Non-pigmented ciliary epithelial cell (primary cell): ENCODE measurements at places on chromosomes 2 and 18.

GRCh38 chr2:36981911-36982310 lies 15.6 kb upstream of the STRN start:
- DNase-seq: no peak

- no peak for DNase-seq
Measured at GRCh38 chr18:37253394-37254235, 312.0 kb downstream of the CELF4 start.

GRCh38 chr2:194495046-194495445 lies 1162.0 kb upstream of the SLC39A10 start:
- DNase-seq: no peak

GRCh38 chr2:45299361-45299760 lies 290.1 kb upstream of the SIX2 start:
- no peak for DNase-seq

DNA sequence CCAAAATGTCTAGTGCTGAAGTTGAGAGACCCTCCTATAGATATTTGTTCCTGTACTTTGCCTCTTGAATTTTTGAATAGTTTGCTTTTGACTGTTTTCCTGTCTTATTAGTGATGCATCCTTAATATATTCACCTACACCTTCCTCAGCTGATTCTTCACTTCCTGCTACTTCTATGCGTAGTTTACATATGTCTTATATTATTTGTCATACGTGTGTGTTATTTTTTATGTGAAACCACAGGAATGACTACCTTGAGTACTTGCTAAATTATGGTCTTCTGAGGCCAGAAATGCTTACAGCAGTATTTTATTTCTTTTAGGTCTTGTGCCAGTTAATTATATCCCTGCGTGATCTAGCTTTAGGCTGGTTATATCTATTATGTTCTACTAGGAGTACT lies 9.9 kb downstream of the UBE2E3 start:
- DNase-seq: no peak

DNA sequence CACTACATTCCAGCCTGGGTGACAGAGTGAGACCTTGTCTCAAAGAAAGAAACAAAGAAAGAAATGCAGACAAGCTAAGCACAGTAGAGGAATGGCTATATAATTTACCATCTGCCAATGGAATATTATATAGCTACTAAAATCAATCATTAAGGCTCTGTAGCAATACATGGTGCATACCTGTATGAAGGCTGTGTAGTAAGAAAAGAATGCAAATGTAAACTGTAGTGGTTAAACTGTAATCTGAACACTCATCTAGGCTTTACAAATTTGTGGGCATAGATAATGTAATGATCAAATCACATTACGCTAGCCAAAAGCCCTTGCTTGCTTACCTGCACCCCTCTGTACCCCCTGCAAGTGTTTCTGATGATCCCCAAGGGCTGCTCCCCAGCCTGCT lies 230.9 kb downstream of the LTBP1 start:
- no peak for DNase-seq

- DNase-seq: no peak
Measured at GRCh38 chr2:216951171-216951570, 91.3 kb upstream of the TNP1 start.

DNA sequence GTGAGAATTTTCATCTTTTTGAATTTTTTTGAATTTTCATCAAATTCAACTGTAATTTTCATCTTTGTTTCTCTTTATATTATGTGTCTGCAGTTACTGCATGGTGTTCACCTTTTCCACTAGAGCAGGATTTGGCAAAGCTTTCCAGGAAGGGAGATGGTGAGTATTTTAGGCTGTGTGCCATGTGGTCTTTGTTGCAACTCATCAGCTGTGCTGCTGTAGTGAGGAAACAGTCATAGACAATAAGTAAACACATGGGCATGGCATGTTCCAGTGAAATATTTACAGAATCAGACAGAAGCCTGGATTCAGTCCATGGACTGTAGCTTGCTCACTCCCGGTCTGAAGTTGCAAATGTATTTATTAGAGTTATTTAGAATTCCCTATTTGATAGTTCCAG lies 120.4 kb downstream of the DCDC2C start:
- no peak for DNase-seq

GRCh38 chr18:22346401-22346952 lies 71.2 kb downstream of the CTAGE1 start:
- DNase-seq: peak; percentile 61

DNA sequence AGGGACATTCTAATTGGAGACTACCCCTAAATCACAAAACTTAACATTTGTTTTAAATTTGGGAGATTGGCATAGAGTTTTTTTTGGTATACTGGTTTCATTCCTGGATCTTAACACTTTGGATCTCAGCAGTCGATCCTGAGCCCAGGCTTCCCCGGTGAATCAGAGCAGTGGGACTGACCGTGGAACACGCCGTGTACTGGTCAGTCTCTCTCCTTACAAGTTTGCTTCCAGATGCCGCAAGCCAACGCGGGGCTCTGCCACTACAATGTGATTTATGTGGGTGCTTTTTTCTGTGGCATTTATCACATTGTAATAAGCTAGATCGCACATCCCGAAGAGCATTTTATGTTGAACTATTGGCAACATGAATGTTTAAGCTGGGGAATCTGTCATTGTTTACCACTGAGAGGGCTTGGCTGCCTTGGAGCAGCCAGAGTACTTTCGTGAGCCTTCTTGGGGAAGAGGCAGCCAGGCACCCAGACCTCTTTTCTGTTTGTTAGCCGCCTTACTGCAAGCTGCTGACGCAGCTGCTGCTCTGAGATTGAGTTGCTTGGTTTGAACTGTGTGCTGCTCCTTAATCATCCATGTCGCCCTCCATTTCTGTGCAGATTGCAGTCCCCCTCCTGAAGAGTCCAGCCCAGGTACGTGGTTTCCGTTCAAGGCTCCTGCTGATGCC lies 49.3 kb downstream of the COA5 start:
- DNase-seq: no peak

GRCh38 chr2:152432765-152433164 lies 97.8 kb downstream of the FMNL2 start:
- DNase-seq: no peak

DNA sequence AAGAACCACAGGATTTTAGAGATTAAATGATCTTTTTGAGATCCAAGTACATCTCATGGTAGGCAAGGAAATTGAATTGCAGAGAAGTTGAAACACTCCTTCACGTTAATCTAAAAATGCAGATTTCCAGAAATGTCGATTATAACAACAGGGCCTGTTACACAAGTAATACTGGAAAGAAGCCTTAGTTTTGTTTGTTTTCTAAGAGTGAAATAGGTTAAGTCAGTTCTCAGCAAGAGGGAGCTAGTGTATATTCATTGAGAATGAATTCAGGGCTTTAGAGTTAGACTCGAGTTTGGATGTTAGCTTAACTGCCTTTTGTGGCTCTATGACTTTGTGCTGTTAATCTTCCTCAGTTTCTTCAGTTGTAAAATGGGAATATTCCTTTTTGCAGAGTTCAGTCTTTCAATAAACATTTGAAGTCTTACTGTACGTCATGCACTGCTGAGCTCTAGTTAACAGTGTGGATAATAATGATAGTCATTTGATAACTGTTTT lies 926 bp downstream of the NDUFV2 start:
- no peak for DNase-seq

DNA sequence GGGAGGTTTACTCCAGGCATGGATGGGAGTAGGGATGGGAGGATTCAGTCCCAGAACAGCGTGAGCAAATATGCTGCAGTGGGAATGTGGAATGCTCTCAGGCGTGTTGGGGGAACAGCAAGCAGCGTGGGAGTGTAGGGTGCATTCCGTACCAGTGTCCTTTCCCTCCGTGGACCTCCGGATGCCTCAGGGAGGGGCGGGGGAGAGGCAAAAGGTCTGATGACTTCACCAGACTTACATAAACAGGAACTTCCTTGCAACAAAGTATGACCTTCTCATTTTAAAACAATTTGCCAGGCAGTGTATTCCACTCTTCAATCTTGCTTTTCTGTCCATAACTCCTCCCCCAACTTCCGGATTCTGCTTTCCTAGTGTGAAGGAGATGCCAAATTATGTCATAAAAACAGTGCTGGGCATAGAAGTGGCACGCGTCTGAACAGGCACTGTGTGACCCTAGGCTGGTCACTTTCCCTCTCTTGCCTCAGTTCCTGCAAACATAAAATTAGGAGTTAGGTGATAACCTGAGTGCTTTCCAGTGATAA lies 36.9 kb downstream of the RPL37A start:
- peak; percentile 95 for DNase-seq

GRCh38 chr2:102315921-102316320 lies 4.6 kb downstream of the IL1RL1 start:
- no peak for DNase-seq

DNA sequence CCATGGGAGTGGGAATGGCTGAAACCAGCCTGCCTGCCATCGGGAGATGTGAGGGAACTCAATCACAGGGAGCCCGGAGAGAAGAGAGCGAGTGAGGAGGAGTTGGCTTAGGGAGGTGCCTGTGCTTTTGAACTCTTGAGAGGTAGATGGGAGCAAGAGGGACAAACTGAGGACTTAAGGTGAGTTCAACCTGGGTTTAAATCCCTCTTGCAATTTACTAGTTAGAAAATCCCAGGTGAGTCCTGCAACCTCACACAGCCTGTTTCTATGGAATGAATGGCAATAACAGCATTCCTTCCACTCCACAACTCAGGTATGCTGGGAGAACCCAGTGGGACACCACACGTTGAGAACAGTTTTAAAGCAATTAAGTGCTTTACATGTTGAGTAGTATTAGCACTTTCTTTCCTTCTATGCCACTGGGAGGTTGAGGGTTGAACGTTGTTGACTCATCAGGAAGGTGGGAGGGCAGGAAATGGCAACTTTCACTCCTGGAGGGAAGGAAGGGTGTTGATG lies 57.3 kb downstream of the VIT start:
- no peak for DNase-seq

GRCh38 chr18:54147439-54147838 lies 77.0 kb downstream of the MBD2 start:
- no peak for DNase-seq

GRCh38 chr18:2994603-2995432 lies 18.1 kb downstream of the LPIN2 start:
- DNase-seq: no peak

DNA sequence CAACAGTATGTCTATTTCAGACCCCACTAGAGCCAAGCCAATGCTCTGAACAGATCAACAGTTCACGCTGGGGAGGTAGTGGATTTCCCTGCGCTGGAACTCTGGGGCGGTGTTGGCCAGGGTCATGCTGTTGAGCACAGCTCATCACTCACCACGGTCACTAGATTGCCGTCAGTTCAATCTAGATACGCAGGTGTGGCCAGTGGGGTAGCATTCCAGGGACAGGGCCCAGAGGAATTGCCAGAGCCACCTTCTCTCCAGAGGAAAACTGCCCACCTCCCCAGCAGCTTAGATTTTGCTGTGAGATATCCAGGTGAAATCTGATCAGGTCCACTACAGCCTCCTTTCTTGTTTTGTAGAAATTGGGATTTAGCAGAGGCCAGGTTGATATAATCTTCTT lies 101.8 kb downstream of the SOX11 start:
- no peak for DNase-seq

DNA sequence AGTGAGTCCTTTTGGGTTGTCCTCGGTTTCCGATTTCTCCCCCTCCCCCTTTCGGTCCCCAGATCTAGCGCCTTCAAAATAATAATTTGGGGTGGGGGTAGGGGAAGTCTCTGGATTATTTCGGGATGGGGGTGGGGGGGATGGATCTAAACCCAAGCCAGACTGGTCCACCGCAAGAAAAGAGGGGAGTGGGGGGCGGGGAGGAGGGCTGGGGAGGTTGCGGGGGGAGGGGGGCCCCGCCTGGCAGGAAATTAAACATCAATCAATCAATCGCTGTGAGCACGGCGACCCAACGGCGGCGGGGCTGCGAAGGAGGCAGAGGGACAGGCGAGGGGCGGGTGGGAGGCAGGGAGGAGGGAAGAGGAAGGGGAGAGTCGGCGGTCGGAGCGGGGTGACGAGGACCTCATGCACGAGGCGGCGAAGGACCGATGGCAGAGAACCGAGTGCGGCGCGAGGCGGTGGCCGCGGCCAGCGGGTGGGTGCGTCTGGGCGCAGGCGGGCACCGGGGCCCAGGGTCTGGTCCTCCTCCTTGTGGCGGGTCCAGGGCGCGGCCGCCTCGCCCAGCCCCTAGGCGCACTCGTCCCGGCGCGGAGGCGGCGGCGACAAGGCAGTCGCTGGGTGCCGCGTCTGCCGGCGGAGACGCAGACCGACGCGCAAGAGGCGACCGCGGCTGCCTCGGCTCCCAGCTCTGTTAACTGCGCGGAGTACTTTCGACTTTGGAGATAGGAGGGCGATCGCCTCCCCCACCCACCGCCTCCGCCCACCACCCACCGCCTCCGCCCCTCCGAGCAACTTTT lies 468 bp upstream of the SATB2 start:
- no peak for DNase-seq

- DNase-seq: no peak
Measured at GRCh38 chr18:21453511-21453901, 147.0 kb downstream of the ESCO1 start.

GRCh38 chr18:46411867-46412690 lies 244.9 kb downstream of the LOXHD1 start:
- no peak for DNase-seq

DNA sequence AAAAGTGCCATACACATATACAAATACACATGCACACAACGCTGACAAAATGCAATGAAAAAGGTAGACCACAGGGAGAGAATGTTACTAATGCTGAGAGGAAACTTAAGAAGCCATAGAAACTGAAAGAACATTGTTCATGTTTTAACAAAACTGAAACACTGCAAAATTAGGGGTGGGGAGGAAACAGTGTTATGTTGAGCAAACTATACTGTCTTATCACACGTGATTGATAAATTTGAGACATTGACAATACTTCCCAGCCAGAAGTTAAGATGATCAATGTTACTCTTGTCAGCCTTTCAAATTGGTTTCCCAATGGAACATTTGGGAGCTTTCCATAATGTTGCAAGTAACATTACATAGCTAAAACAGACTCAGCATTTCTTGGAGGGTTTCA lies 165.5 kb downstream of the L3MBTL4 start:
- DNase-seq: no peak

GRCh38 chr2:140747090-140747489 lies 1383.7 kb downstream of the LRP1B start:
- no peak for DNase-seq

DNA sequence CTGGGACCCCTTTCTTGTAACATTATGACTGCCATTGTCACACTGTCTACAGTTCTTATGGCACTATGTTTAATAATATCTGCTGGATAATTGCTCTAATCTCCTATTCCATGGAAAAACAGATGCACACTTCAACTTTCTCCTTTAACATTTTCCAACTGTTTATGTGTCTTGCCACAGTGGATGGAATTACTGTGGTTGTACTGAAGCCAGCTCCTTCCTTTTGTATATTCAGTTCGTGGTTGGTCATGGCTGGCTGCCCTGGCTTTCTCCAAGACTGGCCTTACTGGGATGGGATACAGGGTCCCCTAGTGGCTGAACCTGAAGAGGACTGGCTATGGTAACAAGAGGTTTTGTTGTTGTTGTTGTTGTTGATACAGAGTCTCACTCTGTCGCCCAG lies 113.9 kb downstream of the SS18 start:
- no peak for DNase-seq

DNA sequence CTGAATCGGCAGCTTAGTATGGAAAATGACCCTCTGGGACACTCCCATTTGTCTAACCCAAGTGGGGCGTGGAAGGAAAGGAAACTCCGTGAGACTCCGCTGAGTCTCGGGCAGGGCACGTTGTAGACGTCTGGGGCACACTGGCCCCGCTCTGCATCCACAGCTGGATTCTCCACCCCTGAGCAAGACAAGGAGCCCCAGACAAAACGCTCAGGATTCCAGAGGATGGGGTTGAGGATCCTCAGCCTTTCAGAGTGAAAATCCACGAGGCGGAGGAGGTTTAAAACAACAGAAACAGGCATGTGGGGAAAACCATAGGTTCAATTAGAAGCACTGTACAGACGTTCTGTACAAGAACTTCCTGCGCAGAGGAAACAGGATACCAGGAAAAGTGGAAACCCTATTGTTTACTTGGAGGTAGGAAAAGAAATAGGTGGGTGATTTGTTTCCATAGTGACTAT lies 124.9 kb upstream of the ZNF236 start:
- no peak for DNase-seq
